ENCODE measurements at places on chromosomes 16 and 17.

- no peak for DNase-seq
Observed at GRCh38 chr17:30113213-30113612, 3.4 kb upstream of the NSRP1 start.

DNA sequence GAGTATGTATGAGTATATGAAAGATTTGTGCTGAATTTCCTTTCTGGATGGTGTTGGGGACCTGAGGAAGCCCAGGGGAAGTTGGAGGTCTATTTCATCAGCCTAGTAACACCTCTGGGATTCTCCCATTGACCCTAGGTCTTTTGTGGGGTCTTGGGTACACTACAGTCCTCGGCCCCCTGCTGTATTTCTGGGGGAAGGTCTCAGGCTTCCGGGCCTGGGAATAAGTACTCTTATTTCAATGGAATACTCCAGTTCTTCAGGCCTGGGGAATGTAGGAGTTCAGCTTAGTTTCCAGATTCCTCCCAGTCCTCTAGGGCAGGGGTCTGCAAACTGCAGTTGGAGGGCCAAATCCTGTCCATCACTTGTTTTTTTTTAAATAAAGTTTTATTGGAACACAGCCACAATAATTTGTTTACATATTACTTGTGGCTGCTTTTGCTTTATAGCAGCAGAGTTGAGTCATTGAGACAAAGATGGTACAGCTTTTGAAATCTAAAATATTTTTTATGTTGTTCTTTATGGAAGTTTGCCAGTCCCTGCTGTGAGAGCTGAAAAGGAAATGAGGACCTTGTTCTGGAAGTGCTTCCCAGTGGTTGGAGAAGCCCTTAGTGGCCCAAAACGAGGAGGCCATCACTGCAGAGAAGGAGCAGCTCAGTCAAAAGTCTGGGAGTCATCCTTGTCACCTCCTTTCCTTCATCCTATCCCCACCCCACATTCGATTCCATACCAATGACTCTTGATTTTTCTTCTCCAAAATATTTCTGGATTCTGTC lies 142.5 kb upstream of the HS3ST2 start:
- DNase-seq = no peak

GRCh38 chr16:15521758-15522509 lies 87.5 kb downstream of the BMERB1 start:
- no peak for DNase-seq

DNA sequence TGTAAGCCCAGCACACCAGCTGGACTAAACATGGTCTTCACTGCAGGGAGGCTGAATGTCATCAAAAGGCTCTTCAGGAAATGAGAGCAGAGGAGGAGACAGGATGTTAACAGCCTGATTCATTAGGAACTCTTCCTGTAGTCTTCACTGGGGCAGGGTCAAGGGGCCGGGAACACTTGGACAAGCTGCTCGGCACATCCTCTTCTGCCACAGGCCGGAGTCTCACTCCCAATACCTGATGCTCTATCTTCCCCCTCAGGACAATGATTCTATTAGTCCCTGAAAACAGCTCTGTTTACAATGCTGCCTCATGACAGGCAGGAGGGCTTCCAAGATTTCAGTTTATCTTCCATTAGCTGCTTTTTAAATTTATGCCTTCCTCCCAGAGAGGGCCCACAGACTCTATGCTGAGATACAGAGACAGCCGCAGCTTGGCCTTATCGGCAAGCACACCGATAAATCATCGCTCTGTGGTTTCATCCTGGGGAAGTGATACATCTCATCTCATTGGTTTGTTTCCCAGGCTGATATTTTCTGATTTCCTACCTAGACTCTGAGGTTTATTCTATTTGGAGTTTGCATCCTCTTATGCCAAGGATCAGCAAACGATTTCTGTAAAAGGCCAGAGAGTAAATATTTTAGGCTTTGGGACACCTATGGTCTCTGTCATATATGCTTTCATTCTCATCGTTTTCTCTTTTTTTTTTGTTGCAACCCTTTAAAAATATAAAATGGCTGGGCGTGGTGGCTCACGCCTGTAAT lies 214.0 kb upstream of the ASIC2 start:
- no peak for DNase-seq

GRCh38 chr17:7988750-7989178 lies 13.7 kb upstream of the GUCY2D start:
- DNase-seq = no peak

- DNase-seq = no peak
Observed at GRCh38 chr17:57732062-57732461, 13.0 kb downstream of the CCDC182 start.

DNA sequence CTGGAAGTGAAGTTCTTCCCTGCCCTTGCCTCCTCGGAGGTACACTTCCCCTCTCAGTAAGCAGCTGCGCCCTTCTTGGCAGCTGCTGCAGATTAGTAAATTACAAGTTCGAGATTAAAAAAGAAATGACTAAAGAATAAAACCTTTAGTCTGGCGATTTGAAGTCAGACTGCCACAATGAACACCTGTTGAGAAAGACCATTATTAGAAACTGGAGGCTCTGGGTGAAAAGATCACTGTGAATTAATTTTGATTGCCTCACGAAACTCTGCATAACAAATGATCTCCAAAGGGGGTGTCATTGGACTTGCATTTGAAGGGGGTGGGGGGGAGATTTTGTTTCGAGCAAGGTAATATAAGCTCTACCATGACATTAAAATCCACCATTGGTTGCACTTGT lies 39.3 kb downstream of the SALL1 start:
- no peak for DNase-seq

GRCh38 chr17:5820721-5821456 lies 236.6 kb upstream of the NLRP1 start:
- no peak for DNase-seq

DNA sequence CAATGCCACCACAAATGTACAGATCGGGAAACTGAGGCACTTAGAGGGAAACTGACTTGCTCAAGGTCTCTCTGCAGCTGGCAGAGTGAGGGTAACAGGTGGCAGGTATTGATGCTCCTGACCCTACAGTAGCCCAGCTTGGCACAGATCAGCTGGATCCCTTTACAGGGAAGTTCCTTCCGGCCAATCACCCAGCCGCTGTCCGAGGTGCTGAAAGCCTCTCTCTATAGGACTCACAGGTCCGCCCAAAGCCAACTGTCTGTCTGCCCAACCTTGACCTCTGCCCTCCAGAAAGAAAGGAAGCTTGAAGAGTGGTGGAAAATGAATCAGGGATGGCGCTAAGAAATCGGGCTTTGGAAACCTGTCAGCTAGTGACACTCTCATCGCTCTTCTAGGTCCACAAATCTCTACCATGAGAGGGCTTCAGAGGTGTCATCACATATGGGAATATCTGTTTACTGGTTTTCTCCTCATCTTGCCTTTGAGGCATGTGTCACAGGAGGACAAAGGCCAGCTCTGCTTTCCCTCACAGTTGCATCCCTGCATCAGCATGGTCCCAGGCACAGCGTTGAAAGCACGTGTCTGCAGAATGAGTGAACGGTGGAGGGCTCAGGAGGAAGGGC lies 246.2 kb downstream of the KATNIP start:
- DNase-seq = no peak

DNA sequence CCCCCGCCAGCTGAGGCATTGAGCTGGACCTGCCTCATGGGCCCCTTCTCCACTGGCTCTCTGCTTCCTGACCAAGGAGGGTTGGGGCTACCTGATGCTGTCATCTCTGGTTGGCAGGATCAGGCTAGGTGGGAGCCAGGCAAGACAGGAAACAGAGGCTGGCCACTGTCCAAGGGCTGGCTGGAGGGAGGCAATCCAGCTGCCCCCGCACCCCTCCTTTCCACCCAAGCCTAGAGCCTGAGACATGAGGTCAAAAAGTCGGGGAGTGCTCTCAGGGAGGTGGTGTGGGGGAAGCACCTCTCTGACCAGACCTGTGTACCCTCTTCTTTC lies 14.5 kb downstream of the NGFR start:
- no peak for DNase-seq

DNA sequence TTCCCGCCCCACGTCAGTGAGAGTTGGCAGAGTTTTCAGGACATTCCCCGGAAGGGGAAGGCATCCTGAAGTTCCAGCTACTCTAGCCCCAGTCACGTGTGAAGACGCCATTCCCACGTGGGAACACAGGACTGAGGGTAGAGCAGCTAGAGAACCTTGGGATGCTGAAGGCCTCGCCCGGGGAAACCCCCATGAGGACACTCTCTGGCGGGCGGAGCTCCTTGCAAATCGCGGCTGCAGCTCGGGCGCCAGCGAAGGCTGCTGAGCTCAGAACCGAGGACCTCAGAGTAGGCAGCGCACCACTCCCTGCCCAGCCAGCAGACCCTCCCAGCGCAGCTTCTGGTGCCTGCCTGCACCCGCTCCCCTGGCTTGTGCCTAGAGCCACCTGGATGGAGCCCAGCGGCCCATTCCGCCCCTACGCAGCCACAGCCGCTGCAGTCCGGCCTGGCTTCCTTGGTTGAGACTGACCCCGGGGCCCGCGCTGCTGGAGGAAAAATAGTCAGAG lies 51.9 kb downstream of the SHCBP1 start:
- no peak for DNase-seq

DNA sequence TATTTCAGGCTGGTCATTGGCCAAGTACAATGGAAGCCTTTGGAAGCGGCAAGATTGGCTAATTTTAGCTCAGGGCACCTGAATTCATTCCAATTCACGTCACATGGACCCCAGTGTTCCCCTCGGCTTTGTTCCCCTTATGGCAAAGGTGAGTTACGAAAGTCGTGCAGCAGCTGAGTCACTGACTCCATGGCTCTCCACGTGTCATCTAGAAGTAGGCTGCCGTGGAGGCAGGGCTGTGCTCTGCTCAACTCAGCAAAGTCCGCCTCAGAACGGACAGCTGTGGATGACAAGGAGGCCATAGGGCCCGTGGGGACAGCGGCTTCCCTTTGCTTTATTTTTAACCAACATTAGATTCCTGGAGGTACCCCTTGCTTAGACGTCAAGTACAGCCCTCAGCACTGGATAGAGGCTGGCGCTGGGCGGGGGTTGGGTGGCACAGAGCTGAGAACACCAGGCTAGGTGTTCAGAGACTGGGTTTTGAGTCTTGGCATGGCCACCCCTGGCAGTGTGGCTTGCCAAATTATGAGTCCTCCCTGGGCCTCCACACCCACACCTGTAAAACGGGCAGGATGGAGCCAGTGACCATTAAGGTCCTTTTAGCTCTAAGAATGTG lies 23.6 kb downstream of the ADAD2 start:
- no peak for DNase-seq

DNA sequence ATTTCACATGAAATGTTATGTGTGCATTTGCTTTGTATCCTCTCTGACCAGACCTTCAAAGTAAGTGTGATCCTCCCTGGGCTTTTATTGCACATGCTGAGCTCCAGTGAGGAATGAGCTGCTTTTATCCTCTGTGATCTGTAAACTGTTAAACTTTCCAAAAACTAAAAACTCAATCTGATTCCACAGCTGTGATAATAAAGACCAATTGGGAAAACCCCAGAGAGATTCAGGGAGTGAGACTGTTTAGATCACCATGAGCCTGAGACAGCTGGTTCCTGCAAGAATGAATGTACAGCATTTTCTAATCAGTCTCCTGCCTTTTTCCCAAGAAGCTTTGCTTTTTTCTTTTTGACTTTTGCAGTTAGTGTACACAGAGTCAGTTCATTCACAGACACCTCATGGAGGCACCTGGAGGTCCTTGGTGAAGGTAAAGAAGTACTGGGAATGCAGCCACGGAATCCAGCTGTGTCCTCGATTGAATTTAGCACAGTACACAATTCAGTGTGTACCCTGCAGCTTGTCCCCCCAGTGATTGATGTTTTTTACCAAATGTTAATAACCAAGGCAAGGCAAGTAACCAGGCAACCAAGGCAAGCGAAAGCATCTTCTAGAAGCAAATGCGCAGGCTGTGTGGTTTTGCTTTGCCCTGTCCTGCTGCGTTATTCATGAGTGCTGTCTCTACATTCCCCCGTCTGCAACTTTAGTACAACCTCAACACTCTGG lies 182.6 kb downstream of the LGALS9B start:
- no peak for DNase-seq

GRCh38 chr16:24188021-24188542 lies 68.1 kb upstream of the CACNG3 start:
- DNase-seq = no peak

DNA sequence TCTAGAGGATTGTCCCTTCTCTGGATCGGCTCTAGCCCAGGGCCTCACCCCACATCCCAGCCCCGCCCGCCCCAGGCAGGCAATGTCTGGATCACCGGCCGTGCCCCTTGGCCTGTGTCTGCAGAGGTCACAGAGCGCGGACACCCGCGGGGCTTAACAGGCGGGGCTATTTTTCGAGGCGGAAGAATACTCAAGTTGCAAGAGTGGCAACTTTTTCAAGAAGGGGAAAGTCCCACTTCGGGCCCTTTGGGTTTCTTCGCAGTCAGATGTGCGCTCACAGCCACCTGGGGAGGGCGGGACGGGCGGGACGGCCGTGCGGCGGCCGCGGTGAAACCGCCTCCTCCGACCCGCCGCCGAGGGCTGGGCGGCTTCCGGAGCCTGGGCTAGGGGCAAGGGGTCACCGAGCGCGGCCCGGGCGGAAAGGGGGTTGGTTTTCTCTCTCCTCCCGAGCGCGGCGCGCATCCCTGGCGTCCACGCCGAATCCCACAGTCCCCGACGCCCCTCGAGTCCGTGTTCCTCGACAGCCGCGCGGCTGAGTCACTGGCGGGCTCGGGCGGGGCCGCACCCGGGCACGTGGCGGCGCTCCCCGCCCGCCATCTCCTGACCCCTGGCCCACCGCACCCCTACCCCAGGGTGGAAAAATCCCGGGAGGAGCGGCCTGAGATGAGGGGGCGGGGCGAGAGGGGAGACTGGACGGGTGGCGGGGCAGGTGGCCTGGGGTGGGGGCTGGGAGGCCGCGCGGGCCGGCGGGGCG lies 1.2 kb upstream of the PFN1 start:
- DNase-seq = peak; percentile 51

GRCh38 chr16:66524601-66525164 lies 25.2 kb downstream of the TK2 start:
- DNase-seq = no peak

DNA sequence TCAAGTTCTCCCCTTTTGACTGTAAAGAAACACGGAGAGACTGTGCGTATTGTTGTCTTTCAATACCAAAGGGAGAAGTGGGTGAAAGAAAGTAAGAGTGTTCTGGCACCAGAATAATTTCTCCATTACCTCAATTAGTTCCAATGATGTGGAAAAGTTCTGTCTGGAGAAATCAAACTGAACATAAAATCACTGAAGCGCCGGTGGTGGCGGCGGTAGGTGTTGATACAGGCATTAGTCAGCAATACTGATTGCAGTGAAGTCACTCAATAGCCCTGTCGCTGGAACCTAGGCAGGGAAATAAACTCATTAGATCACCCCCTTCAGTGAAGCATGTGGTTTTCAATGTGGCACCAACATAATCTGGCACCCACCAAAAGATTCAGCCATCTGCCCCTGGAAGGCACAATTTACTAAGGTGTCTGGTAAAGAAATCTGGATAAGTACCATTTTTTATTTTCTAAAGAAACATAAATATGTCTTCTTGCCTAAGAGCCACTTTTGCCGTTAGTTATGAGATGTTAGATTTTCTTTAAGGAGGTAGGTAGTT lies 274.2 kb upstream of the SOX9 start:
- DNase-seq = no peak

All from activated CD8-positive, alpha-beta memory T cell treated with anti-CD3 and anti-CD28 coated beads for 1 hour (primary cell).